ENCODE measurements at places on chromosomes 6 and 20.

- no peak for DNase-seq
These were observed 52.8 kb upstream of the RIPOR2 start for GRCh38 chr6:24988562-24988961.

GRCh38 chr6:53042112-53042511 lies 23.1 kb upstream of the FBXO9 start:
- DNase-seq: no peak

DNA sequence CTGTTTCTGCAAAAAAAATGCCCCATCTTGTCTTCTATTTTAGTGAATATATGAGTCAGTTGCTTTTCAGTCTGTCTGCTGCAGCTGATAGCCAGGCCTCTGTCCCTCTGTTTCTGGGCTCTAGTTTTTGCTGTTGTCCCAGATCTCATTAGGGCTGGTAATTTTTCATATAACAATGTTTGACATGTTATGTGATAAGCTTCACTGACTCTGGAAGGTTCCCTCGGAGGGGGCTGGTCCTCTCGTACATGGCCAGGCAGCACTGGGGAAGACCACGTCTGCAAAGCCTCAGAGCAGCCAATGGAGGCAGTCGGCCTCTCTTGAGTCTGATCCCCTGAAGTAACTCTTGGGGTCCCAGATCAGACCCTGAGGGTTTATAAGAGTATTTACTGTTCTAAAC lies 223.8 kb downstream of the THBS2 start:
- no peak for DNase-seq

DNA sequence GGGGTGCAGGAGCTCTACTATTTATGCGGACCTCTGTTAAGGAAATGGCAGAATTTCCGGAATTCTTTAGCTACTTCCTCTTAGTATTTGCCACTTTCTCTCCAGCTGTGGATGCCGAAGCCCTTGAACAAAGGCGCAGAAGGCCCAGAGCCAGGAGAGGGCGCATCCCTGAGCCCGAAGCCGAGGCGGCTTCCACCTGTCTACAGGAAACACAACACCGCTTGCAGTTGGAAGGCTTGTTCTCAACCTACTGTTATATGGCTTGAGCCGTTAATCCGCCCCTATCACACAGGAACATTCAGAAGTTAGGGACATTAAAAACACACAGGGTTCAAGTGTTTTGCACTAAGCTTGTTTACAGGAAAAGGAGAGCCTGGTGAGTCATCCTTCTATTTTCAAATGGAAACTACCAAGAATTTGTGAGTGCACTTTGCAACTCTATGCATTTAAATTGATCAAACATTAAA lies 417.1 kb downstream of the BCKDHB start:
- no peak for DNase-seq

DNA sequence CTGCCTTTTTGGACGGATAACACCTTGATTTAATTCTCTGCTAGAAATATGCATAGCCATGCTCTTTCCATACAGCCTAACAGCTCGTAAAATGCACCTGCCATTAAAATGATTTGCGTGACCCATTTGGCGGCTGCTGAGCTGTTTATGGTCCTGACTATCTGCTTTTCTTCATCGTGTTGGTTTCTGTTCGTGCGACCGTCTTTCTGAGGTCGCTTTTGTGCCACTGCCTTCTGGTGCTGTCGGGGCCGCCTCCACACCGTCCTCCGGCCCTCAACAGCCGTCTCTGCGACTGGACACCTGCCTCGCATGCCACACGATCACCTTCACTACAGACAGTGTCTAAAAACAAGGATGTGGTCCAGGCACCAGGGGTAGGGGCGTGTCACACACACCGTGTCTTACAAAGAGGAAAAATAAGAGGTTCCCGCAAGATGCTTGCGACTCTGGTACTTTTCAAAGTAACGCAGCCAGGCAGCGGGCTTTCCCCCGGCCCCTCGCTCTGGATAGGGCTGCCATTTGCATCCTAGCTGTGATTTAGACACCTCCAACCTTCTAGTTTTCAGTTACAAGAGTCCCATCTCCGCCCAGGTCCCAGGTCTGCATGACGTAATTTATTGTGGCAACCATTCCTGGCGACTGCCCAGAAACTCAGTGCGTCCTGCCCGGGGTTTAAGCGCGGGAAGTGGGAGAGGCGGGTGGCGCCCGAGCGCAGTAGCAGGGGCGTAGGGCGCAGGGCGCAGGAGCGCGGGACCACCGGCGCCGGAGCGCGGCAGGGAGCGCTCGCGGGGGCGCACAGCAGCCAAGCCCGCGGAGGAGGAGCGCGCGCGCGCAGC lies at the start of gene STMND1:
TSS of gene STMND1 (plus strand) at position 629 of the 836 bp plus-strand sequence. CDS start 208 bp downstream, outside the sequence.
- DNase-seq: no peak

DNA sequence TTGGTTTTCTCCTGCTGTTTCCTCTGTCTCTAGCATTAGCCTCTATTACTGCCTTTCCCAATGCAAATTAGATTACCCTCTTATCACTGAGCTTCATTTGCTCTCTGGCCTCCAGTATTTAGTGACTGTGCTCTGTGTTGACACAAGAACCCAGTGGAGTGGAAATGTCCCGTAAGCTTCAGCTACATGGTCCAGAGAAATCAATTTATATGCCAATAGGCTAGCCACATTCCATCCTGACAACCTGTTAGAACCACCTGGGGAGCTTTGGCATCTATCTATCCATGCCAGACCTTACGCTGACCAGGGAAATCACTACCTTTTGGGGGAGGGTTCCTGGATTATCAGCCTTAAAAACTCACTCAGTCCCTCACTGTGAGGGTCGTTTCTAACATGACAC lies 459.6 kb downstream of the UTRN start:
- no peak for DNase-seq

DNA sequence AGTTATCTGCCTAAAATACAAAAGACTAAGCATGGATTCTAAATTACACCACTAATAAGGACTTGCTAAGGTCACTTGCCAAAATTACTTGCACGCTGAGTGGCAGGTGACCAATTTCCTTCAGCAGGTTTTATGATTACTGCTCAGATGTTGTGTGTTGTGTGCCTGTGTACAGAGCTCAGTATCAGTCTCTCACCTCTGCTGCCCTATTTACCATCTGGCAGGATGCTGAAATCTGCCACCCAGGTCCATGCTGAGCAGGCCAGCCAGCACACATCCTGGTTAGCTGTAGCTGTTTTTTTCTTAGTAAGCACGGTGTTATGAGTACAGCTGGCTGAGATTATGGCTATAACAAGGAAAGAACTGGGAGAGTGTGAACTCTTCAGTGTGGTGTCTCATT lies 34.0 kb downstream of the ELOVL4 start:
- no peak for DNase-seq

GRCh38 chr6:45052325-45052724 lies 275.8 kb upstream of the RUNX2 start:
- DNase-seq: no peak

DNA sequence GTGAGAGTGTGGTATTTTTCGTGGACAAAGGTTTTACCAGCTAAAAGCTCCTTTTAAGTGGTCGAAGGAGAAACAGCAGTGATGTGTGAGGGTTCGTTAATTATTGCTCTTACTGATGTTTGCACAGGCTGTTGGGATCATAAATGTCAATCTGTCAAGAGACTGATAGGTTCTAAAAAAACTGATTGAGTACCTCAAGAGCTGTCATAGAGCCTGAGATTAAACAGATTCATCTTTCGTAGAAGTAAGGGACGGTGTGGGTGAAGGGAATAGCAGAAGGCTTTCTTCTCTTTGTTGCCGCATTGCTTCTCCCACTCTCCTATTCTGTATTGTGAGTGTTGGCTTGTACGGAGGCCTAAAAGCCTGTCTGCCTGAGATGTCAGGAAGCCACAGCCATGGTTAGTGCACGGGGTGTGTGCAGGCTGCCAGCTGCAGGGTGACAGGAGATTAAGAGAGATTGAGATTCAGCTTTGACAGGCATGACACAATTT lies 291.0 kb downstream of the ZFAND3 start:
- no peak for DNase-seq

DNA sequence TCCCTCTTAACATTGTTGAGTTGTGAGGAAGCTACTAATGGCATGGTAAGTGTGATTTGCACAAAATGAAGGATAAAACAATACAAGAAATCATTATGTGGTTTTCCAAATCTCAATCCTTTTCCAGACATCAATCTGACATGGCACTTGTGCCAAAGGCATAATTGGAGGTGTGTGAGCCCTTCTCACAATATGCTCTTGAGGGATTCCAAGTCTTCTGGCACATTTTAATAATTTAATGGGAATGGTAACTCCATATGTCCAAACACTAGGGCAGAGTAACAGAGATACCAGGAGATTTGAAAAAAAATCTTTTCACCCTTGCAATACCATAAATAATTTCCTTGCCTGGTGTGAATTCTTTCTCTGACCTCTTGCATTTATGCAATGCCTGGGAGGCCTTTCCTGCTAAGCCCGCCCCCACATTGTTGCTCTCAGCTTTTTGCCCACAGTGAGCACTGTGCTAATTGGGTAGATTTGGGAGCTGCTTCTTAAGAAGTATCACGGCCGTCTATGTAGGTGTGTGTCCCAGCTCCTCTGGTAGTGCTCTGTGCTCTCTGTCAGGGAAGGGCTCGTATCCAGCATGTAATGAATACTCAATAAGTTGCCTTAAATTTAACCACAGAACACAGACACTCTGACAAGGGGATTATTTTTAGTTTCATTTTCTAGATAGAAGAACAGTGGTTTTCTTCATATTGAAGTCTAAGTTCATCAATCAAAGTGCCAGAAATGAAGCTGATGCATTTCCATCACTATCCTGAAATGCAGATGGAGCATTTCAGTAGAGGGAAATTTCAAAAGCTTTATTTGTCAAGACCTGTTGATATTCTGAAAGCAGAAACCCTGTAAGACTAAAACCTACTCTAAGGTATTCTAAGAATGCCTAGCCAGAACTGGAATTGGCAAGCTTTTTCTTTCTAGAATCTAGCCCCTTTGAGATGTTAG lies 54.4 kb upstream of the CEP85L start:
- no peak for DNase-seq

- DNase-seq: no peak
These were observed 104.4 kb upstream of the FAM184A start for GRCh38 chr6:119182875-119183274.

DNA sequence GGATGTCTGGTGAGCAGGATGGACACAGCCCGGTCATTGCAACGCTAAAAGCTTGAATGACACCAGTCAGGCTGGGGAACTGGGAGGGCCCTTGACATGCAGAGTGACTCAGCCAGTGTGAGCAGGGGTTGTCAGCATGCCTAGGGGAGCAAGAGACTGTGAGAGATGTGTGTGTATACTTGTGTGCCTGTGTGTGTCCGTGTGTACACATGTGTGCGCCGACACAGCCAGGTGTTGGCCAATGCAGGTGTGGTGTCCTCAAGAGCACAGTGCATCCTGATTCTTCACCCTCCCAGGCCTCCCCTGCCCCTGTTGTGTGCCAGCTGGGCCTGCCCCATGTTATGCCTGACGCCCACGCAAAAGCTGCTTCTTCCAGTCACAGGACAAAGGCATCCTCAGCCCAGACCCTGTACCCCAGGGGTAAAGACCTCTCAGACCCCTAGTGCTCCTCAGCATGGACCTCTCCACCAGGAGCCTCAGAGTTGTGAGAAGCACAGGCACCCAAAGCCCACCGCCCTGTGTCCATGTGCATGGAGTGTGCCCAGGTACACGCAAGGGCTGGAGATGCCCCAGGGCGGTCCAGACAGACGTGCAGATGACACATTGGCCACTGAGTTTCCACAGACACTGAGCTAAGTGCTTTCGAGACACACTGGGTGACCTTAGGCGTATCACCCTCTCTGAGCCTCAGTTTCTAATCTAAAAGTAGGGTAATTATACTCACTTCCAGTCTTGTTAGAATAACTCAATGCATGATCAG lies 16.6 kb downstream of the NRSN2 start:
- DNase-seq: no peak

- DNase-seq: no peak
These were observed 32.2 kb downstream of the TSHZ2 start for GRCh38 chr20:53004267-53004813.

DNA sequence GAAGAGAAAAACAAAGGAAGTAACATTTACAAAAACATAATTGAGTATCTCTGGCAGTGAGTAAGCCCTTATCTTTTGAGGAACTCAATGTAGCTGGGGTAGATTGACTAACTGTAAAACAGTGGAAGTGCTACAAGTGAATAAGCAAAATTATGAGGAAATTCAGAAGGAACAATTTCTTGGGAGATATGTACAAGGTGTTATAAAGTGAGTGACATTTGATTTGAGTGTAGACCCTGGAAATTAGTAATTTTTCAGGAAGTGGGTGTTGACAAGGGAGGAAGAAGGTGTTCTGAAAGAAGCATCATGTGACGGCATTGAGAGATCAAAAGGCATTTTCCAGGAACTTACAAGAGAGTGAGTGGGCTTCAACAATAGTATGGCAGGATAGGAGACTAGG lies 22.2 kb downstream of the XRN2 start:
- DNase-seq: no peak

DNA sequence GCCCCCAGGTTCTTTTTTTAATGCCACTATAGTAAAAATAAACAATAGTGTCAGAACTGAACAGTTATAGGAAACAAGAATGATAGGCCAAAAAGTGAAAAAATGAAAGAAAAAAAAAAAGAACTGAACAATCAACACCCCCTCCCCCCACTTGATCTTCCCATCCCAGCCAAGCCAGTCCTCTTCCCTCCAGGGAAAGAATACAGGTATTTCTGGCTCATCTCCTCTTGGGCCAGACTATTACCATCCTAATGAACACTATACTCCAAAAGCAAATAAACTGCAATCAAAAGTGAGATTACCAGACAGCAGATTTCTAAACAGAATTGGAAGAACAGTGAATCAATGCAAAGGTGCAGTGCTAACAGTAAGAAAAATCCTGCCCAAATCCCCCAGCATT lies 21.3 kb upstream of the C20orf203 start:
- no peak for DNase-seq

DNA sequence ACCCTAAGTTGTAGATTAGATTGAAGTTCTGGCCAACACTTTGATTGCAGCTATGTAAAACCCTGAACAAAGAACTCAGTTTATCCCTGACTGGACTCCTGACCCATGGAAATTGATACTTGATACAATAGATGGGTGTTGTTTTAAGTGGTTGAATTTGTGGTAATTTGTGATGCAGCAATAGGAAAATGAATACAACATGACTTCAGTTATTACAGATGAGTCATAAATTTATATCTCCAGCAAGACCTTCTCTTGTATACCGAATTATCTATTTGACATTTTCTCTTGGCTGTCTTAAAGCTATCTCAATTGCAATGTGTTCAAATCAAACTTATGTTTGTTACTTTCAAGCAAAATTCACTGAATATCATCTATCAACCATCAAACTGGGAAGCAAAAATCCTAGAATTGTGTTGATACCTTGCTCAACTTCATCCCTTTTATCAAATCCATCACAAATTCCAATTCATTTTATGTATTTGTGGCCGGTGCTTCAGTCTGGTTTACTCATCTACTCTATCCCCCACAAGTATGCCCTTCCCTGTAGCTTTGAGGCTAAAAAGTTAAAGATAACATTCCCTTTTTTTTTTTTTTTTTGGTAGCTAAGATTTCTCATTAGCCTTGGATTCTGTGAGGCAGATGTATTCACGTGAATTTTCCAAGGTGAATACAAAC lies 129.4 kb upstream of the CENPW start:
- no peak for DNase-seq

- DNase-seq: no peak
These were observed 190.7 kb downstream of the C6orf118 start for GRCh38 chr6:165118736-165119135.

GRCh38 chr6:158611541-158612370 lies 32.8 kb downstream of the DYNLT1 start:
- DNase-seq: no peak

- DNase-seq: no peak
These were observed 14.6 kb upstream of the BLCAP start for GRCh38 chr20:37542281-37542680.

GRCh38 chr6:25601800-25602673 lies 50.0 kb upstream of the SCGN start:
- DNase-seq: no peak

- no peak for DNase-seq
These were observed 65.8 kb upstream of the THEMIS start for GRCh38 chr6:127966616-127967015.
